ENCODE measurements at places on chromosomes 6 and 20. TPM values are rescaled to one million over a fixed set of nuclear protein-coding genes. Genes with fewer than 3 reads are reported as not detected.

SDHAF4 gene
- total RNA-seq: 17.5 TPM

KIFC1 gene
- 7.8 TPM for total RNA-seq

RBBP8NL gene
- not detected for total RNA-seq

MYT1 gene
- total RNA-seq: 22.5 TPM

BPIFB1 gene
- total RNA-seq: not detected

KLHDC3 gene
- total RNA-seq: 100 TPM

HCRTR2 gene
- 14.1 TPM for total RNA-seq

PROKR2 gene
- 44.8 TPM for total RNA-seq

SIGLEC1 gene
- not detected for total RNA-seq

CALHM4 gene
- not detected for total RNA-seq

PSORS1C1 gene
- total RNA-seq: not detected

MEP1A gene
- not detected for total RNA-seq

EPHA7 gene
- total RNA-seq: 82.6 TPM

GABBR1 gene
- total RNA-seq: 188 TPM

BTN1A1 gene
- not detected for total RNA-seq

CAP2 gene
- total RNA-seq: 43.2 TPM

COL20A1 gene
- 5.0 TPM for total RNA-seq

SEMG1 gene
- total RNA-seq: not detected

CGA gene
- not detected for total RNA-seq

FOXQ1 gene
- 1.9 TPM for total RNA-seq

MAFB gene
- total RNA-seq: 9.4 TPM

MOXD1 gene
- total RNA-seq: 26.9 TPM

PCK1 gene
- not detected for total RNA-seq

RAMACL gene
- total RNA-seq: 11.9 TPM

CHMP4B gene
- total RNA-seq: 23.5 TPM

CDH26 gene
- total RNA-seq: 2.2 TPM

PRRT1 gene
- 1.9 TPM for total RNA-seq

SGK2 gene
- total RNA-seq: 3.1 TPM

LY6G6C gene
- not detected for total RNA-seq

SYNGAP1 gene
- 48.8 TPM for total RNA-seq

WFDC5 gene
- not detected for total RNA-seq

RBM39 gene
- total RNA-seq: 583 TPM

UTRN gene
- total RNA-seq: 56.0 TPM

GABRR2 gene
- total RNA-seq: 0.63 TPM

MACROD2 gene
- 126 TPM for total RNA-seq

CALHM6 gene
- not detected for total RNA-seq

MICB gene
- 0.31 TPM for total RNA-seq

PRSS35 gene
- total RNA-seq: 2.5 TPM

CRISP2 gene
- 0.31 TPM for total RNA-seq

PLCB4 gene
- 19.1 TPM for total RNA-seq

Data from parietal lobe (tissue), 2 donors.